Kasumi-1 (cell line): ENCODE measurements at places on chromosomes 7 and 10.

GRCh38 chr10:75126277-75126676, 14.8 kb downstream of the SAMD8 start:
- no peak for DNase-seq

GRCh38 chr7:33733870-33734650, 171.3 kb upstream of the BMPER start:
- DNase-seq: no peak

DNA sequence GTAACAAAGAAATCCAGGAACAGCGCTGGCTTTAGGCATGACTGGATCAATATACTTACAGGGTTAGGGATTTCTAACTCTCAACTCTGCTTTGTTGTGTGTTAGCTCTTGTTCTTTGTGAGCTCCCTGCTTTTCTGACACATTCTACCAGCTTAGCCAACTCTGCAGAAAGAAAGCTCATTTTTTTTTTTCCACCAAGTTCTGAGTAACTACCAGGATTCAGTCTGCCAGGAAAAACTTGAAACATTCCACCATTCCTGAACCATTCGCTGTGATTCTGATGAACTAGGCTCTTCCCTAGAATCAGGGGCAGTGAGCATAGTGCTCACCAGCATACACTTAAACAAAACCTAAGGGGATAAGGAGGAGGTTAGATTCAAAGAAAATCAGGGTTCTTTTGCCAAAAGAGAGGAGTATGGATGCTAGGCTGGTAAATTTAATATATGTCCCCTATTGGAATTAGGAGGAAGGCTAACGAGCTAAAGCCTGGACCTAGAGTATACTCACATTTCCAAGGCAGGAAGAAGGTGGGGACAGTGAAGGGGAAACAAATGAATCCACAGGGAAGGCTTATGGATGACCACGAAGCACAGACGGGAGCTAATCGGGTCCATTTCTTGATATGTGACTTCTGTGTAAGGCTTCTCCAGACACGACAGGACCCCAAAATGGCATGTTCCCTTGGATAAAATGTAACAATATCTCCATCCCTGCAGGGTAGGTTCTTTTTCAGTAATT, 183.4 kb downstream of the PRKG1 start:
- no peak for DNase-seq

GRCh38 chr10:6049031-6049400, 13.2 kb downstream of the IL2RA start:
- DNase-seq: no peak

GRCh38 chr10:31018962-31019361, 12.7 kb downstream of the ZNF438 start:
- no peak for DNase-seq

- no peak for DNase-seq
Observed at GRCh38 chr7:114929570-114929969, 7.7 kb downstream of the MDFIC start.
